ENCODE measurements at places on chromosomes 11 and 22. TPM values are rescaled to one million over a fixed set of nuclear protein-coding genes. Genes with fewer than 3 reads are reported as not detected.
A peak's percentile ranks its signal among the peaks of the same experiment; 100 is the strongest.

- no peaks in the 10 kb centered on the region for H3K36me3 ChIP-seq
- no peak overlapping the region for H3K4me3 ChIP-seq
- H3K27me3 ChIP-seq: no peaks in the 10 kb centered on the region
- H3K27ac ChIP-seq: no peak overlapping the region
Measured at GRCh38 chr11:28674433-28675103, 566.4 kb downstream of the METTL15 start.

DNA sequence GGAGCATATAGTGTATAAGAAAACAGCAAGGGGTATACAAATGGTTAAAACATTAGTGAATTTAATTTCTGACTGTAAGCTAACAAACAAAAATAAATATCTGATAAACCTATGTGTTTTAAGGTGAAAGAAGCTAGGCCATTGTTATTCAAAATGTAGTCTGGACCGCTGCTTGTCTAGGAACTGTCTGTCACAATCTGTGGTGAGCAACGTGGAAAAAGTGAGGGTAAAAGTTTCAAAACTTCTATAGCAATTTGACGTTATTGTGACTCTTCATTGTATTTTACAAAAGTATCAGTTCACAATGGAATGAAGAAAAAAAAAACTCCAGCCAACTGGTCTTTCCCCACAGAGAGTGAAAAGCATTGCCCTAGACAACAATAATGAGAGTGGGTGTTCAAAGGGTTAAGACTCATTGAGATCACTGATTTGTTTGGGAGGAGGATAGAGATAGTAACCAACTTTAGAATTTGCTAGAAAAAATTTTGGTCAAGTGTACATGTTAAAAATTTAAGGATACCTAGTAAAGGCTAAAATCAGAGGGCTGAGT, 79.1 kb downstream of the UVRAG start:
- no peaks in the 10 kb centered on the region for H3K27me3 ChIP-seq
- H3K4me3 ChIP-seq: no peak overlapping the region
- H3K4me1 ChIP-seq: peaks cover under 1% of the 10 kb centered on the region
- H3K36me3 ChIP-seq: no peaks in the 10 kb centered on the region
- H3K27ac ChIP-seq: no peak overlapping the region

Gene LYVE1
- 37.9 TPM for total RNA-seq

DNA sequence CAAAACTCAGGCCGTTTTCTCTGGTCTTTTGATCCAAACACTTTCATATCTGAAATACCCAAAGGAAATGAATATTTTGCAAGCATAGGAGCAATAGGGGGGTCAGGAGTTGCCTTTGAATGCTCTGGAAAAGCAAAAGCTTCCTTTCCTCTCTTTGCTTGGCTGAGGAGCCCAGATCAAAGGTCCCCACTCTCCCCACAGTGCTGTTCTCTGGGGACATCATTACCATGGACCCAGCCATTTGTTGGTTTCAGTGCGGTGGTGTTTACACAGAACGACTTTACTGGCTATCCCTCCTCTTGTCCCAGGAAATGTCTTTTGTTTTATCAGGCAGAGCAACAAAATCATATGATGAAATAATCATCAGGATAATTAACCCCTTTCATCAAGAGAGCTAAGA, 1089.1 kb downstream of the TBC1D22A start:
- no peak overlapping the region for H3K4me3 ChIP-seq
- DNase-seq: no peak
- H3K36me3 ChIP-seq: no peaks in the 10 kb centered on the region
- no peaks in the 10 kb centered on the region for H3K4me1 ChIP-seq
- no peak overlapping the region for H3K27ac ChIP-seq

Gene MMP7
- total RNA-seq: not detected

- H3K27ac ChIP-seq: no peak overlapping the region
- no peaks in the 10 kb centered on the region for H3K27me3 ChIP-seq
- no peak overlapping the region for H3K4me3 ChIP-seq
Measured at GRCh38 chr11:130131961-130132850, 27.4 kb upstream of the ST14 start.

- no peaks in the 10 kb centered on the region for H3K27me3 ChIP-seq
- no peak overlapping the region for H3K27ac ChIP-seq
- DNase-seq: no peak
- no peaks in the 10 kb centered on the region for H3K36me3 ChIP-seq
Measured at GRCh38 chr11:123356539-123356938, 73.5 kb upstream of the GRAMD1B start.

Gene SMIM35
- not detected for total RNA-seq

Gene MAP4K2
- total RNA-seq: 3.6 TPM

Gene FGF4
- not detected for total RNA-seq

Gene CALCB
- total RNA-seq: not detected

- H3K27ac ChIP-seq: no peak overlapping the region
- no peaks in the 10 kb centered on the region for H3K4me1 ChIP-seq
- H3K4me3 ChIP-seq: no peak overlapping the region
Measured at GRCh38 chr11:69531071-69531716, 49.7 kb downstream of the LINC01488 start.

Gene SEC14L3
- 0.19 TPM for total RNA-seq

- no peaks in the 10 kb centered on the region for H3K27me3 ChIP-seq
- no peak overlapping the region for H3K27ac ChIP-seq
- DNase-seq: no peak
- no peaks in the 10 kb centered on the region for H3K36me3 ChIP-seq
- H3K4me3 ChIP-seq: no peak overlapping the region
Measured at GRCh38 chr22:36218648-36219193, 17.1 kb upstream of the APOL4 start.

Gene KIRREL3
- total RNA-seq: 0.19 TPM

DNA sequence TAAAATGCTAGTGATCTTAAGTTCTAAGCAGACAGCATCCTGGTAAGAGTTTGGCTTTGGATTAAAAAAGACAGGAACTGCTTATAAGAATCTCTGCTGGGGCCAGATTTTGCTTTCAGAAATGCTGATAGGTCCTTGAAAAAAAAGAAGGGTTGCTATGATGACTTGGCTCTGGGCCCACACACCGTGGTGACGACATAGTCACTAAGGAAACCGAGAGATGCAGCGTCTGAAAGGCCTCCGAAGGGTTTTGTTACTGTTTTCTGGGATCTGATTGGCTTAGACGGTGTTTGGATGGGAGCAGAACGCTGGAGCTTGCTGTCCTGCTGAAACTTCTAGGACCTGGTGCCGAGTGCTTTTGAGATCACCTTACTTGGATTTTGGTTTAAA, 8.4 kb downstream of the FAM118A start:
- no peaks in the 10 kb centered on the region for H3K27me3 ChIP-seq
- peaks cover 11% of the 10 kb centered on the region for H3K4me1 ChIP-seq
- peak overlapping the region; percentile 87 for H3K27ac ChIP-seq

DNA sequence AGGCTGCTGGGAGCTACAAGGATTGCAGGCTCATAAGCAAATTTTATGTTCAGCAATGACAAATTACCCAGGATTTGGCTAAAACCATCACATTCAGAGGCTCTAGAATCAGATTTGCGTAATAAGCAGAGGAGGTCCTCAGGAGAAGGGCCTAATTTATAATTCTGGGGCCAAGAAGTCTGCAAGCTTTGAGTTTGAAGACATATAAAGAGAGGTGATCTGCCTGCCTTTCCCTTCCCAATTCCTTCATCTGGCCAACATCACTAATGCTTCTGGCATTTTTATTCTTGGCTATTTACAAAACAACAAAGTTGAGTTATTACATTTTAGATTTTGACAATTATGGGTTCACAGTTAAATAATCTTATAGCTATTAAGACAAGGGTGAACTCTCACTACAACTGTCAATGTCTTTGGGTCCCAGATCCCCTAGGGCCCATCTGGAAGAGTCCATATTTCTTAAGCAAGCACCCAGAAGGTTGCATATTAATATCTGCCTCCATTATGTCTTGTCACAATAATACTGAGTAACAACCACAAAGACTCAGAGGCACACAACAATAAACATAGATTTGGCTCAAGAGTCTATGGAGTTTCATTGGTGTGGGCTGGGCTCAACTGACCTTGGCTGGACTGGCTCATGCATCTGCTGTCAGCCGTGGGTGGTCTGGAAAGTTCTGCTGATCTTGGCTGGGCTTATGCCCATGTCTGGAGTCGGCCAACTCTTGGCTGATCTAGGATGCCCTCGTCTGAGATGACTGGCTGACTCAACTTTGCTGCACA, 67.2 kb upstream of the CD82 start:
- no peak overlapping the region for H3K27ac ChIP-seq
- H3K27me3 ChIP-seq: no peaks in the 10 kb centered on the region
- no peaks in the 10 kb centered on the region for H3K4me1 ChIP-seq
- no peak overlapping the region for H3K4me3 ChIP-seq

- H3K27me3 ChIP-seq: no peaks in the 10 kb centered on the region
- no peak overlapping the region for H3K4me3 ChIP-seq
- no peaks in the 10 kb centered on the region for H3K36me3 ChIP-seq
- peaks cover 5% of the 10 kb centered on the region for H3K4me1 ChIP-seq
Measured at GRCh38 chr11:122796128-122796717, 42.1 kb upstream of the CRTAM start.

GRCh38 chr22:45599836-45600577, 71.6 kb upstream of the ATXN10 start:
- no peaks in the 10 kb centered on the region for H3K36me3 ChIP-seq
- peaks cover 54% of the 10 kb centered on the region for H3K4me1 ChIP-seq
- H3K4me3 ChIP-seq: no peak overlapping the region
- H3K27me3 ChIP-seq: no peaks in the 10 kb centered on the region

DNA sequence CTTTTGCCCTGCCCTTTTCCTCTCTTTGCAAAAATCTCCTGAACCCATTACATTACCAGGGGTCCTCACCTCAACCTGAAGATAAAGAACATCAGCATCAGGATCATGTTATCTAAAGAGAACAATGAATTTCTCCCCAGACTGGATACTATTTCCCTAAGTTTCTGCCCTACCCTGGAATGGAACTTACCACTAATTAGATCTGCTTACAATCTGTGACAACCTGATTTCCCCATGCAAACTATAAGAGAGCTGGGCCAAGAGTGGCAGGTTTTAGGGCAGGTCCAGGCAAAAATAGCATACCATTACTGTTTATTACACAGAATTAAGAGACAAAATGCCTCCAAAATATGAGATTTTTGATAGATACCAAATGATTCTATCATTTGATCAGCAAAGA, 58.0 kb upstream of the GDPD4 start:
- no peak for DNase-seq
- H3K27me3 ChIP-seq: no peaks in the 10 kb centered on the region
- no peak overlapping the region for H3K27ac ChIP-seq
- no peak overlapping the region for H3K4me3 ChIP-seq

DNA sequence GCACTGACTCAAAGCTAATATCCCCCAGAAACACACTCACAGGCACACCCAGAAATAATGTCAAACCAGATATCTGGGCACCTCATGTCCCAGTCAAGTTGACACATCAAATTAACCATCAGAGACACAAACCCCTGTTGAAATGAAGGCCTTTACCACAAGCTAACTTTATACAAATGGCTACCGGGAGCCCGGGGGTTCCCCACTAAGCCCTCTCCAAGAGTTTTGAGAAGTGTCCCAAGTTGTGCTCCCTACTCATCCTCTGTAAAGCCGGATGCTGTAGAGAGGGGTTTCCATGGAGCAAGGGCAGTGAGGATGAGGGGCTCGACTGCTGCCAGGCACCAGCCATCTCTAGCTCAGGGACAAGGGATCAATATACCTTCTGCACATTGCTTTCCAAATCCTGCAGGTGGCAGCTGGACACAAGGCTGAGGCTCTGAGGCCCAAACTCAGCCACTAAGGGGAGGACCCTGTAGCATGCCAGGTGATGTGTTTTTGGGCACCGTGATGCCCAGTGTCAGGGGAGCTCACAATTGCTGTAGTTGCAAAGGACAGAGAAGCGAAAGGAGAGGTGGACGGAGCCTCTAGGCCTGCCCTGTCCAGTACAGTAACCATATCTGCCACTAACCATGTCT, 145.7 kb downstream of the TTC17 start:
- H3K4me1 ChIP-seq: no peaks in the 10 kb centered on the region
- no peaks in the 10 kb centered on the region for H3K27me3 ChIP-seq
- DNase-seq: no peak
- H3K4me3 ChIP-seq: no peak overlapping the region

Gene SMTNL1
- not detected for total RNA-seq

- H3K27me3 ChIP-seq: no peaks in the 10 kb centered on the region
- no peak for DNase-seq
- H3K27ac ChIP-seq: no peak overlapping the region
- H3K4me3 ChIP-seq: no peak overlapping the region
- H3K4me1 ChIP-seq: peaks cover 5% of the 10 kb centered on the region
- H3K36me3 ChIP-seq: no peaks in the 10 kb centered on the region
Measured at GRCh38 chr11:93852242-93852641, 1.8 kb upstream of the VSTM5 start.

Gene CELSR1
- 50.6 TPM for total RNA-seq

Gene MYRF
- 0.09 TPM for total RNA-seq

Gene CSNK2A3
- 1.9 TPM for total RNA-seq

- peak overlapping the region; percentile 50 for H3K27ac ChIP-seq
- H3K27me3 ChIP-seq: no peaks in the 10 kb centered on the region
- no peaks in the 10 kb centered on the region for H3K36me3 ChIP-seq
- DNase-seq: no peak
Measured at GRCh38 chr22:41410311-41410751, 28.6 kb downstream of the TEF start.

Gene EXPH5
- 24.9 TPM for total RNA-seq

- no peak overlapping the region for H3K27ac ChIP-seq
- H3K27me3 ChIP-seq: no peaks in the 10 kb centered on the region
- H3K4me1 ChIP-seq: no peaks in the 10 kb centered on the region
Measured at GRCh38 chr11:37378958-37379357, 780.9 kb upstream of the RAG2 start.

DNA sequence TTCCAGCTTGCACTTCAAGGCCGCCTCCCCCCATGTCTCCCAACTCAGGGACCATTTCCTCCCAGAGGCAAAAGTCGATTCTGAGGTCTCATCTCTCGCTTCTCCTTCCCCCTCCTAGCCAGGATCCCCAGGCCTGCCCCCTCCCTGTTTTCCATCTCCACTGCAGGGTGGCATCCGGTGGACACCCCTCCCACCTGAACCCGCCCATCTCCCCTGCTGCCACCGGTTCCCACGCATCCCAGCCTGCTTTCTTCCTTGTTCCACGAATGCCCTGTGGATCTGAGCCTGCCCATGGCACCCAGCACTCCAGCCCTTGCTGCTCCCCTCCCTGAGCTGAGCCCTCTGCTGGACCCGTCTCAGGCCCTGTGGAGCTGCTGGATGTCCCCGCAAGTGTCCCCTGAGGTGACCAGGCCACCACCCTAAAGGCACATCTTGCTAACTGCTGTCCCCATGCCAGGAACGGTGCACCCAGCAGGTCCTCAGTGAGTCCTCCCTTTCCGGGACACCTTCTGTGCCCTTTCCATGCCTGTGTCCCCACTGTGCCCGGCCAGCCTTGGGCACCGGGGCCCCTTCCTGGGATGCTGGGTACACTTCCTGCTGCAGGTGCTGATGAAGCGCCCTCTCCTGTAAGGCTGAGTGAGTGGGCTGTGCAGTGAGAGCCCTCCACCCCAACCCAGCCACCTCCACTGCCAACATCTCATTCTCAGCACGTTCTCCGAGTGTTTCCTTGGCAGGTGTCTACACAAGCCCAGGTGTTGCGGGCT, 936 bp downstream of the IL17REL start:
- H3K4me3 ChIP-seq: no peak overlapping the region
- no peaks in the 10 kb centered on the region for H3K36me3 ChIP-seq
- H3K27ac ChIP-seq: no peak overlapping the region
- no peak for DNase-seq

- no peaks in the 10 kb centered on the region for H3K36me3 ChIP-seq
- no peak overlapping the region for H3K4me3 ChIP-seq
- H3K4me1 ChIP-seq: no peaks in the 10 kb centered on the region
Measured at GRCh38 chr22:25536589-25536988, 27.9 kb upstream of the GRK3 start.

- DNase-seq: no peak
- H3K4me1 ChIP-seq: no peaks in the 10 kb centered on the region
- H3K27me3 ChIP-seq: no peaks in the 10 kb centered on the region
- H3K4me3 ChIP-seq: no peak overlapping the region
- H3K27ac ChIP-seq: no peak overlapping the region
Measured at GRCh38 chr11:40716344-40717130, 742.9 kb downstream of the LRRC4C start.

Data from esophagus squamous epithelium (tissue), 5 donors.